ENCODE measurements at places on chromosomes 2 and 18.

DNA sequence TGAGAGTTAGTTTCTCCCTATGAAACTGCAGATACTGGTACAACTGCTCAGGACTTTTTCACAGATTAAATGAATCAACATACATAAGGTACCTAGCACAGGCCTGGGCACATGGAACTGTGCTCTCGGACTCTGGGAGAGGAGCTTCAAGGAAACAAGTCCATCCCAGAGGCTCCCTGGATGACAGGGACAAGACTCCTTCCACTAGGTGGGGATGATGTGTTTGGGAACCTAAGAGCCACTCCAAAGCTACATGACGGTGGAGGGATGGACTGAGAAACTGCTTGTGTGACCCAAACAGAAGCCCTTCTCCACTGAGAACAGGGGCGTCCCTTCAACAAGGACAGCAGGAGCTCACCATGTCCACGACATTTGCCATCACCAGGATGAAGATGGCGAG lies 37.1 kb downstream of the CENPO start:
- no peak for DNase-seq

GRCh38 chr2:979069-979928 lies 28.6 kb downstream of the SNTG2 start:
- DNase-seq, result no peak

- no peak for DNase-seq
Observed at GRCh38 chr18:41681138-41681880, 273.7 kb upstream of the PIK3C3 start.

DNA sequence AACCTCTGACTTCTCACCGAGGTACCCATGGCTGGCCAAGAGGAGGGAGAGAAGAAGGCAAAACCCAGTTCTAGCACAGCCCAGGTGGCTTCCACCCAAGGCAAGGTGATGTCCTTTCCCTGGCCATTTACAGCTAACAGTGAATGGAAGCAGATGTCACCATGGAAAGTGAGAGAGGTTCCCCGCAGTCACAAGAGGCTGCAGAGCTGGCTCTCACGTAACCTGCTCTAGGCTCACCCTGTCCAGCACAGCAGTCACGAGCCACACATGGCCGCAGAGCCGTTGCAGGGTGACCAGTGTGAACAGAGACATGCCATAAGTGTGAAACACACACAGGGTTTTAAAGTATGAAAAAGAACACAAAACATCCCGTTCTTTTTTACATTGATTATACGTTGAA lies 169.4 kb downstream of the TNS1 start:
- no peak for DNase-seq

- no peak for DNase-seq
Observed at GRCh38 chr18:78721238-78721875, 258.3 kb upstream of the SALL3 start.

- DNase-seq, result no peak
Observed at GRCh38 chr2:177078855-177079254, 133.7 kb upstream of the HNRNPA3 start.

- DNase-seq, result no peak
Observed at GRCh38 chr2:130251535-130251872, 53.3 kb upstream of the TUBA3E start.

DNA sequence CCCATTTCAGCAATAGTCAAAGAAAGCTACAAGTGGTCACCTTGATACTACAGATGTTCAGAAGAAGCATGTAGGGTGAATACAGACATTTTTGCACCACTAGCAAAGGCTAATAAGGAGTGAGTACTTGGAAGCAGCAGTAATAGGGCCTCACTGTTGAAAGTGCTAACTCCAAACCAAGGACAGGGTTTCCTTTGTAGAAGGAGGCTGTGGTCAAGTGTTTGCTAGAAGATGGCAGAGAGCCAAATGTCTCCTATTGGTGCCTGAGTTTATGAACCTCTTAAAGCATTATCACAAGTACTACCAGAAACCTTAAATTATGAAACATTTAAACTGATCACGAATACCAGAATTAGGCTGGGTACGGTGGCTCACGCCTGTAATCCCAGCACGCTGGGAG lies 308.1 kb downstream of the ZEB2 start:
- DNase-seq, result no peak

DNA sequence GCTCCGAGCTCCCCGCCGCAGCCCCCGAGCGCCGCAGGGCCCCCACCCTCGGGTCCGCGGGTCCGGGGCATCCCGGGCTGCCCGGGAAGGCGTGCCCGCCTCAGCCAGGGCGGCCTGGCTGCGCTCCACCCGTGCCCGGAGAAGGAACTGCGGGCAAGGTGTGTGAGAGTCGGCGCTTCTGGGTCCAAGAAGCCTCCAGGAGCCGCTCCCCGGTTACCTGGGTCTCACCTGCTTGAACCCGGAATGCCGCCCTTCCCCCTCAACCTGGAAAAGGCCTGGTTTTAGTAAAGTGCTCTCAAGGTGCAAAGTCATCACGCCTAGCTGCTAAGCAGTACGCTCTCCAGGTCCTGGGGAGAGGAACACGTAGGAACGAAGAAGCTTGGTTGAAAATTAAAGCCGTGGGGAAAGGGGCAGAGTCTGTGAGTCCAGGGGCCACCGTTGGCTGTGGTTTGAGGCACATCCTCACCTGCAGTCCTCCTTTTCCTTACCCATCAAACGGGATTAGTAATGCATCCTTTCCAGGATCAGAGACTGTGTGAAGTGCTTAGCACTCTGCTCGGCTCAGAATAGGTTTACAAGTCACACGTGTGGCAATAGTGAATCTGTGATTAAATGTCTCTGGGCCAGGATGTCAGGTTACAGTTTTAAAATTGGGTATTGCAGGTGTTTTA lies 1.2 kb downstream of the ASAP2 start:
- DNase-seq, result no peak

GRCh38 chr2:144467502-144468137 lies 52.3 kb downstream of the ZEB2 start:
- DNase-seq, result no peak

- no peak for DNase-seq
Observed at GRCh38 chr18:5197032-5197434, at the start of gene AKAIN1. AKAIN1 (minus strand) TSS chr18:5197257; CDS start chr18:5197053, 204 bp downstream.

GRCh38 chr2:69238449-69239031 lies 148.5 kb downstream of the GFPT1 start:
- DNase-seq, result no peak

- no peak for DNase-seq
Observed at GRCh38 chr2:158487419-158487818, 30.7 kb downstream of the PKP4 start.

GRCh38 chr2:54394392-54394791 lies 61.7 kb upstream of the SPTBN1 start:
- DNase-seq, result peak; percentile 42

DNA sequence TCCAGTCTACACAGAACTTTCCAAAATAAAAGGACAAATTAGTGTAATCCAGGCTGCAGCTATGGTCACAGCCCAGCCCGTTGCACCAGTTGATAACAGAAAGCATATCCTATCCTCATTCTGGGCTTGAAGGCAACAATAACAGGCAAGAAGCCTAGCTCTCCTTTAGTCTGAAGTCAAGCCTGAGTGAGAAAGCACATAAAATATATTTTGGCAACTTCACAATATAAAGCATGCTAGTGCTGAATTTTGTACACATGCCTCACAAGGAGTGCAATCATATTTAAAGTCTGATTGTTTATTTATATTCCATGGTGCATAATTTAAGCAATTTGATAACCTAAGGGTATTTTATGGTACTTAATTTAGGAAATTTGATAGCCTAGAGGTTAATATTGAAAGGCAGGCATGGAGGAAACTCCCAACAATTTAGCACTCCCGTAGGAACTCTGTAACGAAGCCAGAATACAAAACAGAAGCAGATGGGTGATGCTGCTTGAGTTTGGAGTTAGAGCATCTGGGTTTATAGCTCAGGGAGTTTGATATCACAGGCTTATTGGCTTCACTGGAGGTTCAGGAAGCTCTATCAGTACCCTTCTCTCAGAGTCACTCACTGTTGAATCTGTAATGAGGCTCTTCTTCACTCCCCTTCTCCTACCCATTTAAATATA lies 1199.1 kb upstream of the GYPC start:
- no peak for DNase-seq

DNA sequence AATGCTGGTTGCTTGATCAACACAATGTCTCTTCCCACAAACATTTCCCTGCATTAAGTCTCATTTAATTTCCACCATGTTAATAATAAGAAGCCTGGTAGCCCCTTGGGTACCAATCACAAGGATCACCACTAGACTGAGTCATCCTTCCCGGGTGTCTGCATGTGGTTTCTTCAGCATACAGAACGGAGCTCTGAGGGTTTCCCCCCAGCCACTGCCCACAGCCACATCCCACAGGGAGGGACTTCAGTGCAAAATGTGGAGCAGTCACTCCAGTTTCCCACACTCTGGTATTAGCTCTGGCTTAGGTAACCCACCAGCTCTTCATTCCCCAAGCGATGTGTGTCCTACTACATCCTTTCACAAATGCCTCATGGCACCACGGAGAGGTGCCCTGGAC lies 42.7 kb upstream of the POLE4 start:
- DNase-seq, result no peak

DNA sequence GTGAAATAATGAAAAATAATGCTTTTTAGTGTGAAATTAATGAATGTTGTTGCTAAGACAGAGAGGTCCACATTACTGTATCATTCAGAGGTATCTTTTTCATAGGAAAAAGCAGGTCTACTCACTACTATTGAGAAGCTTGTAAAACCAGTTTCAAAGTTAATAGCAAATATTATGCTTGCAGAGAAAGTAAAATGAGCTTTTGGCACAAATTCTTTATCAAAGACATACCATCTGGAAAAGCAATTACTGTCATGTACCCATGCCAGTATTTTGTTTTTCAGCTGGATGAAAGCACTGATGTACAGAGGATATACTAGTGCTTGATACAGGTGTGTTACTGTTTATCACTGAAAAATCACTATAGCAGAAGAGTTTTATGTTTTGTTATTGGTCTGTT lies 77.5 kb downstream of the NCOA1 start:
- DNase-seq, result no peak

GRCh38 chr2:7196883-7197282 lies 279.7 kb downstream of the RNF144A start:
- no peak for DNase-seq

GRCh38 chr2:10839813-10840212 lies 27.2 kb upstream of the PDIA6 start:
- DNase-seq, result no peak

- DNase-seq, result no peak
Observed at GRCh38 chr2:205556357-205556756, 125.9 kb upstream of the NRP2 start.

DNA sequence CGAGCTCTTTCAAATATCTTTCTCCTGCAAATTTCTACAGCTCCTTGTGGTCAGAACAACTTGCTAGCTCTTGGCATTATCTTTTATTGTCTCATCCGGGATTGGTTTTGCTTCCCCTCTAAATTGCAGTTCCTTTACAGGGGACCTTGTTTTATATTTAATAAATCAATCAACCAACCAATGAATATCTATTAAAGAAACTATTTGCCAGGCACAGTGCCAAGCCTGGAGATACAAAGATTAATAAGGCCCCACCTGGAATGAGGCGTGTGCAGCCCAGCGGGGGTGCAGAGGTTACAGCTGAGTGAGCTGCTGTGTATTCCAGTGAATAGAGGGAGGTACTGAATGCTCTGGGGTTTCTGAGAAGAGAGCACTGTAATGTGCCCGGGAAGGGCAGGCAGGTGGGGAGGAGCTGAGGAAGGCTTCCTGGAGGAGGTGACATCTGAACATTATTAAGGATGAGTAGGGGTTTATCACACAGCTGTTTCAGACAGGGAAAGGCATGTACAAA lies 51.8 kb downstream of the LIPG start:
- DNase-seq, result no peak

GRCh38 chr2:58543442-58543841 lies 302.3 kb upstream of the FANCL start:
- no peak for DNase-seq

DNA sequence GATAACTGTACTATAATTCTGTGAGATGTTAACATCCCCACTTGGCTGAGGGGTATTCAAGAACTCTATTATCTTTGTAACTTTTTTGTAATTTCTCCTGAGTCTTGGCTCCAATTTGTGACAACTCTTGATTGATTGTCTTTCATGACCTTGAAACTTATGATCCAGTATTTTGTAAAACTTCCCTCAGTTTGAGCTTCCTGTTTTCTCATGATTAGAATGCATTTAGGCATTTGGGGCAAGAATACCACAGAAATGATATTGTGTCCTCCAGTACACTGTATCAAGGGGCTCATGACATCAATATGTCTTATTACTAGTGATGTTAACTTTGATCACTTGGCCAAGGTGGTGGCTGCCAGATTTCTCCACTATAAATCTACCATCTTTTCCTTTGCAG lies 37.4 kb downstream of the PNO1 start:
- DNase-seq, result no peak

- no peak for DNase-seq
Observed at GRCh38 chr18:33603454-33603853, 25.4 kb downstream of the ASXL3 start.

DNA sequence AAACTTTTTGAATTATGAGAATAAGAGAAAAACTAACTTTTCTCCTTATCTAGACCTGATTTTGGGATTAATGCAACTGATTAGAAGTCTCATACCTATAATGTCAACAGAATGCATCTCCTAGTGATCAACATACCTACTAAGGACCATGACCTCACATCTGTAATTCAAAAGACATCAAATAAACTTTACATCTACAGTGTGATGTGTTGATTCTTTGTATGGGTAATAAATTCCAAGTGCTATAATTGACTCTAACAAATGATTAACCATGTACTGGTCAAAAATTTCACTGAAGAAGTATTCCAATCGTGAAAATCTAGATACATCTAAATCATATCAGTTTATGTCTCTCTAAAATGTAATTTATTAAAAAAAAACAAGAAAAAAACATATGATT lies 84.5 kb downstream of the STRN start:
- no peak for DNase-seq

GRCh38 chr2:38863061-38863695 lies 12.6 kb downstream of the DHX57 start:
- no peak for DNase-seq

- no peak for DNase-seq
Observed at GRCh38 chr18:47531717-47532116, 280.3 kb upstream of the SKOR2 start.

- no peak for DNase-seq
Observed at GRCh38 chr2:179467111-179467510, 202.5 kb upstream of the SESTD1 start.

GRCh38 chr2:43708891-43709290 lies 32.7 kb upstream of the C1GALT1C1L start:
- no peak for DNase-seq

- DNase-seq, result no peak
Observed at GRCh38 chr2:220509966-220510365, 882.5 kb downstream of the SLC4A3 start.

DNA sequence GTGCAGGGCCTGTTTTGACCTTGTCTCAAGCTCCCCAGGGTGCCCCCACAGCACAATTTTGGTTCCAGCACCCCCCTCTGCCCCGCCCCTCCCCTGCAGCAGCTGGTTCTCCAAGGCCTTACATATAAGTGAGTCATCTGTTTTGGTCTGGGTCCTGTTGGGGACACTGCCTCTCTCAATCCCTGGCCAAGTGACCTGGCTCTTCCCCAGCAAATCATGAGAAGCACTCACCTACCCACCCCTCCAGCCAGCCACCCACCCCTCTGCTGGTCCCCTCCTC lies 90.5 kb downstream of the INHBB start:
- no peak for DNase-seq

Data from CD4-positive, alpha-beta T cell treated with Interleukin-17A for 1 hour (primary cell).